Stimulated activated CD8-positive, alpha-beta memory T cell treated with anti-CD3 and anti-CD28 coated beads, Interleukin-4, amount 100 ng/mL, for 4 hours (primary cell): ENCODE measurements at places on chromosomes 3 and 15.

DNA sequence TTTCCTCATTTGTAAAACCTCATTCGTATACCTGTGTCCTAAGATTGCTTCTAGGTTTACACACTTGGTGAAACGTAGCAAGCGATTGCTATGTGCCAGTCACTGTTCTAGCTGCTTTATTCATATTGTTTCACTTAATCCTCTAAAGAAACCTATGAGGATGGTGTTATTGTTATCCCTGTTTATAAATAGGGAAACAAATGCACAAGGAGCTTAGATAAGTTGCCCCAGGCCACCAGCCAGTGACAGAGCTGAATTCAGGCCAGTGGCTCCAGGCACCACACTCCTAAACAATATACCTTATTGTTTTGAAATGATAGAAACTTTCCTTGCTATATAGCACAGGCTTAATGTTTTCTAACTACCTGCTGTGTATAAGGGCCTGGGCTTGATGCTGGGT, 44.0 kb downstream of the LPP start:
- DNase-seq = no peak

DNA sequence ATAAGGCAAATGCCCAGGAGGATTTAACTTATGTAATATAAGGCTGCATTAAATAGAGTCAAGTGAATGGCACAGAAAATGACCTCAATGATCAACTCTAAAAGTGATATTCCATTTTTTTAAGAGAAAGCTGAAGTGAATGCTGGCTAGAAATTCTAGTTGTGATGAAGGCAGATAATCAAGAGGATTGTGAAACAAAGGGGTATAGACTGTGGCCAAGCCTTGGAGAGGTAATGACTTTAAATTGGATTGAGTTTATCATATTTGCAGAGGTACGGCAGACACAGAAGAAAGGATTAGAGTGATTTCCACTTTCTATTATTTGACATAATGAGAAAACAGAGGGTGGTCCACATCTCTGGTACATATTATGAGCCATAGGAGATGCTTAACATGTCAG, 269.2 kb downstream of the MECOM start:
- DNase-seq = no peak

- DNase-seq = no peak
These were observed 202.4 kb upstream of the GADL1 start for GRCh38 chr3:31096661-31097395.

GRCh38 chr15:39873978-39874377, 46.1 kb downstream of the GPR176 start:
- no peak for DNase-seq

DNA sequence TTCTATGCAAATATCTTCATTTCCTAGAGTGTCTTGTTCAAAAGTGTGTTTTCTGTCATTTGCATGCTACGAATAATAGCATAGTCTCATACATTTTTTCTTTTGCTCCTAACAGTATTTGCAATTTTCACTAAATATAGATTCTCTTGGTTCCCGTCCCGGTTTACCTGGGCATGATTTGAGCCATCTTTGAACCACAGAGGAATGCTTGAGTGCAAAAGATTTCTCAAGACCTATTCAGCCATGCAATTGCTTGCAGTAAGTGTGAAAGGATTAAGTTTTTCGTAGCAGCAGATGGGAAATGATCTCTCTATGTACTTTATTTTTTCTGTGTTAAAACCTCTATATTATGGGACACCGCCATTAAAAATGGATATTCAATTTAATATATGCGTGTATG, 733.0 kb downstream of the ZPLD1 start:
- DNase-seq = no peak

GRCh38 chr15:100002086-100002620, 268.9 kb upstream of the LYSMD4 start:
- no peak for DNase-seq

DNA sequence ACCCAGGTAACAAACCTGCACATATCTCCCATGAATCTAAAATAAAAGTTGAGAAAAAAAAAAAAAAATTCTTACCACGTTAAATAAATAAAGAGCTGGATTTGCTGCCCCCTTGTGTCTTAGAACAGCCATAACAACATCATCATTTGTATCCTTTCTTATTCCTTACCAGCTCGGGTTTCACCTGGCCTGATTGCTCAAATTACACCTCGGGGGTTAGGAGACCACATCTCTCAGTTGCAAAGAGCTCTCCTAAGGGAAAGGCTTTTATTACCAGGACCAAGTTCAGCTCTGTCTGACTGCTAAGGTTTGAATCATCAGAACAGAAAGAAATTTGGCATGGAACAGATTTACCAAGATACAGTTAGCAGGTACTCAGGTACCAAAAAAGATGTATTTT, 25.8 kb upstream of the RPL39L start:
- DNase-seq = no peak

- DNase-seq = no peak
These were observed at the start of gene STRIT1 for GRCh38 chr3:155293516-155293915. STRIT1 (minus strand) TSS chr3:155293683.

GRCh38 chr3:32630266-32630665, 54.7 kb upstream of the CNOT10 start:
- DNase-seq = no peak

DNA sequence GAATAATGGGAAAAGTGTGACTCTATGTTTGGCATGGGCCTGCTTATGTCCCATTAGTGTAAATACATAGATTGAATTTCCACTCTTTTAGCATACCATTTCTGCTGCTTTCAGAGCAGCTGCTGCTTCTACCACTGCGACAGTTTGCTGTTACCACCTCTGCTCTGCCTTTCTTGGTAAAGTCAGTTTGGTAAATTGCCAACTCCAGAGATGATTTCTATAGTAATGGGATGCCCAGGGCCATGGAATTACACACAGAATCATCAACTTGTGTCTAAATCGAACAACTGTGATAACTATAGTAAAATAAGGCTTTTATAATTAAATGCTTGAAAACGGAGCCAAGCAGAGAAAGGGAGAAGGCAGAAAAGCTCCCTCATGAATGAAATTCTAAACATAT, 168.4 kb upstream of the VEPH1 start:
- DNase-seq = no peak

DNA sequence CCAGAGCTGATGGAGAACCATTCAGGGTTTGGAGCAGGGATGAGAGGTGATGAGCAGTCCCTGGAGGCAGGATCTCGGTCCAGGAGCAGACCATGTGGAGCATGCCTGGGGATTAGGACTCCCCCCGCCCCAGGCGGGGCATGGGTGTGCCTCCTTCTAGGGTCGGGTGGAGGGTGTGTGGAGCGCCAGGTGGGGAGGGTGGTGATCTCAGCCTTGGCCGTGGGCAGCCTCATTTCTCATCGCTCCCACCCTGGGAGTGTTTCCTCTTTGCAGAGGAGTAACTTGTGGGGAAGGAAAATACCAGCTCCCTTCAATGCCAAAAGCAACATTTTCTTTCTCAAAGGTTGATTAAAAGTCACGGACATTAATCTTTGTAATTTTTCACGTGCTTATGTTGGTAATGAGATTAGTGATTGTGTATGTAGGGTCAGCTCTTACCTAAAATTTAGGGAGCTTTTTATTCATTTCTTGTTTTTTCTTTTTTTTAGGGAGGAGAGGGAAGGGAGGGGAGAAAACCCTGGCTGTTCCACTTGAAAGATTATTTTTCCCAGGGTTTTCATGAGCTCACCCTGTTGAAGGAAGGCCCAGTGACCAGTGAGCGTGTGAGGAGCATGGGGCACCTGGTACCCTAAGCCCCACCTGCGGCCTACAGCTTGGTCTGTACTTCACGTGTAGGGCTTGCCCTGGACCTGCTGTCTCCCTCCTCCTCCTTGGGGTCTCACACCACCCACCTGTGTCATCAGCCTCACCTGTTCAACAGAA, 11.0 kb downstream of the FBLN2 start:
- no peak for DNase-seq

DNA sequence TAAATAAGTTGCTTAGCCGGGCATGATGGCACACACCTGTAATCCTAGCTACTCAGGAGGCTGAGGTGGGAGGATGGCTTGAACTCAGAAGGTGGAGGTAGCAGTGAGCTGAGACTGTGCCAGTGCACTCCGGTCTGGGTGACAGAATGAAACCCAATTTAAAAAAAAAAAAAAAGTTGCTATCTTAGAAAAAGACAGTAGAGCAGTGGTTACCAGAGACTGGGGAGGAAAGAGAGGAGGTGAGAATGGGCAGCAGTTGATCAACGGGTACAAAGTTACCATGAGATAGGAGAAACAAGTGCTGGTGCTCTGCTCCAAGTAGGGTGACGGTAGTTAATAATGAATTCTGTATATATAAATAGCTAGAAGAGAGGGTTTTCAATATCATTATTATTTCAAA, 821 bp upstream of the CCR2 start:
- DNase-seq = no peak

DNA sequence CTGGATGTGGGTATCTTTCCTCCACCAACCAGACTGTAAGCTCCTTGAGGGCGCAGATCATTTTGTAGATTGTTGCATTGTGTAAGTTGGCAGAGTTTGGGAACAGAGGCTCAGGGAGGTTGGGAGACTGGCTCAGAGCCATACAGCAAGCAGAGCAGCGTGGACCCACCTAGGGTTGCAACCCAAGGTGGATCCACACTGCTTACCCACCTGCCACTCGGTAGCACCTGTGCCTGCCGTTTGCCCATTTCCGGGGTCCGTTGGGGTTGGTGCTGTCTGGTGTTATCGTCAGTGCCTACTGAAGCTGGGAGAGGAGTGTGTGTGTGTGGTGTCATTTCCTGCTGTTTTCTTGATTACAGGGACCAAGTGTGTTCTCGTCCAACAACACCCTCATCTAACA, 19.0 kb downstream of the SMAD6 start:
- no peak for DNase-seq

- no peak for DNase-seq
These were observed 108.7 kb upstream of the TSPAN3 start for GRCh38 chr15:77179541-77179998.

DNA sequence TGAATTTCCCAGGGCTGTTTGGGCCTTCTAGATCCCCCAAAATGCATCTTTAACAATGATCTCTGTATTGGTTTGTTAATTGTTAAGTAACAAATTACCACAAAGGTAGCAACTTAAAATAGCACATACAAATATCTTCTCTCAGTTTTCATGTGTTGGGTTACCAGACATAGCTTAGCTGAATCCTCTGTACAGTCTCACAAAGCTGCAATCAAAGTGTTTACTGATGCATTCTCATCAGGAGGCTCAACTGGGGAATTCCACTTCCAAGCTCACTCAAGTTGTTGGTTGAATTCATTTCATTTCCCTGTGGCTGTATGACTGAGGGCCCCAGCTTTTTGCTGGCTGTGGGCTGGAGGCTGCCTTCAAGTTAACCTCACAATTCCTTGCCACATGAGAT, 297.6 kb downstream of the RPLP1 start:
- DNase-seq = no peak

- DNase-seq = peak; percentile 66
These were observed at the start of gene PDHB for GRCh38 chr3:58433400-58434167. PDHB (minus strand) TSS chr3:58433832; CDS start chr3:58433809, 23 bp downstream.

GRCh38 chr3:54835701-54836100, 92.2 kb downstream of the LRTM1 start:
- DNase-seq = no peak

GRCh38 chr3:143849854-143850549, 1.7 kb upstream of the SLC9A9 start:
- DNase-seq = no peak

GRCh38 chr3:162171970-162172369, 675.4 kb downstream of the OTOL1 start:
- DNase-seq = no peak

GRCh38 chr3:163364717-163365116, 1713.6 kb downstream of the SI start:
- no peak for DNase-seq

DNA sequence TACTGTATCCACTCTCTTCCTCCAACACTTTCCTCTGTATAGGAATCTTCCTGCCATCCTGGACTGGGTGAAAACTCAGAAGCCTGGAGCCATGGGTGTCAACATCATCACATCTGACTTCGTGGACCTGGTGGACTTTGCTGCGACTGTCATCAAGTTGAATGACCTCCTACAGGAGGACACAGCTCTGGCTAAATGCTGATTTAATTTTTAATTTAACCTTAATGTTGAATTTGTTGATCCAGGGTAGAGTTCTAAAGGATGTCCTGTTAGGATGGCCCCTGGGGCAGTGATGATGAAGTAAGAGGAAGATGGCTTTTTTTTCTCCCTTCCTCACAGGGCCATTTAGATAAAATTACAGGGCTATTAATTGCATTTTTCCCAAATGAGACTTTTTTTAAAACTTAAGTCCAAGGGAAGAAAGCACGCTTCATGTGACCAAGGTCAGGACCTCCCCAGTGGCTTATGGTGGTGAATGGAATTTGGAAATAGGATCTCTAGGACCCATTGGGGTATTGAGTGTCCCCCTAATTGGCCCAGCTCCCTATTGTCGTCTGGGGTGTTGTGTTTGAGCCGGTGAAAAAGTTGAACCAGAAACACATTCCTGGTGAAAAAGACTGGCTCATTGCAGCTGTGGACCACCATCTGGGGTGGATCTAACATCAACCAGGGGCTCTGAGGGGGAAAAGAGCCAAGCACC, 125.7 kb upstream of the ZBED2 start:
- DNase-seq = no peak

- no peak for DNase-seq
These were observed 2.2 kb downstream of the SATB1 start for GRCh38 chr3:18422972-18423371.

- DNase-seq = no peak
These were observed 8.1 kb upstream of the MINDY4B start for GRCh38 chr3:150913133-150913922.

GRCh38 chr3:18249126-18249525, 176.0 kb downstream of the SATB1 start:
- DNase-seq = no peak

DNA sequence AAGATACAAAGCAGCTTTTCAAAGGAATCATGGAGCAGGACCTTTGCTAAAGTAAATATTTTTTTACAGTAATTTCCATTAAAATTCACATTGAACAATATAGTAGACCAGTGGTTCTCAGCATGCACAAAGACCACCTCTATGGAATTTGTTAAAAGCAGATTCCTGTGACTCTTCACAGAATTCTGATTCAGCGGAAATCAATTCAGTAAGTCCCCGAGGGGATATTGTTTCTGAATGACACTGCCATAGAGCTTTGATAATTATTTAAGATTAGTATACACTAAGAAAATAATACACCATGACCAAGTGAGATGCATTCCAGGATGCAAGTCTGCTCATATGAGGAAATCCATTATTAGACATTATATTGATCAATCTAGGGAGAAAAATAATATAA, 161.9 kb upstream of the TNIK start:
- DNase-seq = no peak

GRCh38 chr3:101311676-101312075, 8.7 kb downstream of the IMPG2 start:
- DNase-seq = no peak

DNA sequence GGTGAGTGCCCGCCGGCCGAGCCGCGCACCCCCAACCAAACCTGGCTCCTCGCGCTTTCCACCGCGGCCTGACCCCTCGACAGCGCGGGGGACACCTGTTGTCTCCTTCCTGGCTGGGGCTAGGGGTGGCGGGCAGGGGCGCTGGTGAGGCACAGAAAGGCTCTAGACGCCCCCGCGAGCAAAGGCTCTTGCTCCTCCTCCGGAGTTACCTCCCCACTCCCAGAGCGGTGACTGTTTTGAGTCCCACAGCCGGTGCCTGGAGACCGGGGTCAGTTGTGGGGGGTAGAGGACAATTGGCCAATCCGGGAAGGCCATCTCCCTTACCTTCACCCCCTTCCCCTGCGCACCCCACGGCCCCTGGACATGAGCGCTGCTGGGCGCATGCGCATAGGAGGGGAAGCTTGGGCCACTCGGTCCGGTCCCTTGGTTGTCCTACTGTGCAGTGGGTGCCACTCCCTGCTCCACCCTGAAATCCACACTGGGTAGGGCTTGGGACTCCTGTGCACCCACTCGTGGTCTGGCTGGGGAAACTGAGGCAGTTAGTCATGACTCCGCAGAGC, 554 bp downstream of the CHST13 start:
- no peak for DNase-seq

- no peak for DNase-seq
These were observed 357.1 kb downstream of the ZPLD1 start for GRCh38 chr3:102791641-102792589.
